ENCODE measurements at places on chromosomes 13 and 19. TPM values are rescaled to one million over a fixed set of nuclear protein-coding genes. Genes with fewer than 3 reads are reported as not detected.

Gene TMEM272
- total RNA-seq = not detected

Gene DAND5
- not detected for total RNA-seq

Gene RXFP2
- total RNA-seq = not detected

Gene ZNF426
- 12.4 TPM for total RNA-seq

GRCh38 chr13:26759907-26760831 is at the start of gene GPR12:
TSS of gene GPR12 (minus strand) at chr13:26760786. CDS start at chr13:26759827, 959 bp downstream.
- DNase-seq = no peak

Gene SYT3
- 0.55 TPM for total RNA-seq

GRCh38 chr19:940591-941291 is 14.9 kb downstream of the ARID3A start:
- no peak for DNase-seq

Gene LRRC25
- total RNA-seq = 0.08 TPM

Gene SIGLEC9
- 0.14 TPM for total RNA-seq

Gene DZIP1
- 25.3 TPM for total RNA-seq

Gene CGB5
- total RNA-seq = not detected

GRCh38 chr19:35090506-35091214 is 25.0 kb upstream of the FXYD3 start:
- no peak for DNase-seq

Measured in kidney epithelial cell (primary cell).